Heart left ventricle (tissue), 16 donors: ENCODE measurements at places on chromosomes 3 and 15.
A peak's percentile ranks its signal among the peaks of the same experiment; 100 is the strongest.

- no peak overlapping the region for H3K4me3 ChIP-seq
- DNase-seq = no peak
- peak overlapping the region; percentile 22 for H3K27ac ChIP-seq
- no peaks in the 10 kb centered on the region for H3K27me3 ChIP-seq
- no peaks in the 10 kb centered on the region for H3K4me1 ChIP-seq
Observed at GRCh38 chr15:85118173-85118572, 136.5 kb downstream of the PDE8A start.

DNA sequence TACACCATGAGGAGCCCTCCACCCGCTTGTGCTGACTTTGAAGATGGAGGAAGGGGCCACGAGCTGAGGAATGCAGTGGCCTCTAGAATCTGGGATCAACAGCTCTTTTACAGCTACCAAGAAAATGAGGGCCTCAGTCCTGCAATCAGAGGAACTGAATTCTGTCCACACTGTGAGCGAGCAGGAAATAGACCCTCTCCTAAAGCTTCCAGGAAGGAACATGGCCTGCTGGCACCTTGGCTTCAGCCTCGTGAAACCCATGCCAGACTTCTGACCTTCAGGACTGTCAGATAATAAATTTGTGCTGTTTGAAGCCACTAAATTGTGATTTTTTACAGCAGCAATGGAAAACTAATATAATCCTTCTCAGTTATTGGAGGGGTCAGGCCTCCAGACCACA is 61.9 kb downstream of the RAB11A start:
- DNase-seq = no peak
- no peaks in the 10 kb centered on the region for H3K36me3 ChIP-seq

DNA sequence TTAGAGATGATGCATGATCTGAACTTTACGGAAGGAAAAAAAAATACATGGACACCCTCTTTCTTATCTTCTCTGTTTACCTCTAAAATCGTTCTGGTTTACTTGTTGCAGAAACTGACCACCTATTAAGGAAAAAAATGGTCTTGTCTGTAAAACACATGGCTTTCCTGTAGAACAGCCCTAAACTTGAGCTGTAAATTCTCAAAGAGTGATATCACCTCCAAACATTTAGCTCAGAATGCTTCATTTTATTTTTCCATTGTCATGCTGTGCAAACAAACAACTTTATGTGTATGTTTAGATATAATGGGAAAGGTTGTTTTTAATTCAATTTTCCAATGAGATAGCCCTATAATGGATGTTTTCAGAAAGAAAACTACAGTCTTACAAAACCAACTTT is 237.4 kb upstream of the NR2F2 start:
- no peak overlapping the region for H3K4me3 ChIP-seq
- H3K4me1 ChIP-seq = peaks cover under 1% of the 10 kb centered on the region
- no peaks in the 10 kb centered on the region for H3K36me3 ChIP-seq
- no peak for DNase-seq
- H3K27me3 ChIP-seq = no peaks in the 10 kb centered on the region
- no peak overlapping the region for H3K27ac ChIP-seq

GRCh38 chr15:35583863-35584528 is 38.0 kb upstream of the DPH6 start:
- no peaks in the 10 kb centered on the region for H3K36me3 ChIP-seq
- H3K27me3 ChIP-seq = no peaks in the 10 kb centered on the region
- DNase-seq = no peak
- no peak overlapping the region for H3K4me3 ChIP-seq
- peaks cover 12% of the 10 kb centered on the region for H3K4me1 ChIP-seq
- peak overlapping the region; percentile 81 for H3K27ac ChIP-seq

DNA sequence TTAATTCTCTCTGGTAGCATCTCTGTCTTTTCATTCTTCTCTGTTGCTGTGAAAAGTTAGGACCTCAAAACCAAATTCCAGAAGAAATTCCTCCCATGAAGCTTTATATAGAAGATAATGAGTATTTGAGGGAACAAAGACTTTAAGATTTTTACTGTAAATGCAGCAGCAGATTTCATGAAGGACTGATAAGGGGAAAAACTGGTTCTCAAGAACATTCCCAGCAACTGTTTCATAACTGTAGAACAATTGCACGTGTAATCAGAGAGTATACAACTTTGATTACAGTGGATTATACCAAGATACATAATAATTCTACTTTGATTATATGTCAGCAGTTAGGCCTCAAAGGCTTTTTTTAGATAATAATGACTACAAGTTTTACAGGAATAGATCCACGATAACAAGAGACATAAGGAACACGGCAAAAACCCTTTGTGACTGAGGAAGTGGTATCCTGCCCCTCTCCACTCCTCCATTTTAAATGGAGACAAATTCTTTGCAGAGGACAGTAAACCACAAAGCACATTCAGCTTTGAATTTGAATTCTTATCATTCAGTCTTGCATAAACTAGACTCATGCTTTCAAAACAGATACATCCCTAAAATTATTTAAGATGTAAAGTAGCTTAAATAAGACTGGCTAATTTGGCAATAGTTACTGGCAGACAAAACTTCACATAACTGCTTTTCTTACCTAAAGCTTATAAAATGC is 42.9 kb upstream of the DIPK2A start:
- H3K27me3 ChIP-seq = no peaks in the 10 kb centered on the region
- no peak for DNase-seq
- no peak overlapping the region for H3K27ac ChIP-seq

DNA sequence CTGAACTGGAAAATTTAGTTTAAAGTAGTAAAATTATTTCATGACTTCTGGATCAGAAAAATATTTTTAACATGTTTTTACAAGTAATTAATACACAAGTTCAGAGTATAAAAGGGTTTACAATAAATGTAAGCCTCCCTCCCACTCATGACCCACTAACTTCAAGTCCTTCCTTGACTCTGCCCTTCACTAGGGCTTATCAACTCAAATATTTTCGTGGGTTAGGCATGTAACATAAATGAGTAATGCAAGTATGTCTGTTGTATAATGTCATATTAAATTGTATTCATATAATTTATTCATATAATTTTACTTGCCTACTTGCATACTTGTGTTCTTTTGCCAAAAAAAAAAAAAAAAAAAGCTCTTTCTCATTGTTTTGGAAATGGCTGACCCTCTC is 3.4 kb upstream of the OPA1 start:
- no peak overlapping the region for H3K4me3 ChIP-seq
- no peak for DNase-seq
- H3K4me1 ChIP-seq = peaks cover 15% of the 10 kb centered on the region
- H3K36me3 ChIP-seq = no peaks in the 10 kb centered on the region
